ENCODE measurements at places on chromosomes 1 and 21. TPM values are rescaled to one million over a fixed set of nuclear protein-coding genes. Genes with fewer than 3 reads are reported as not detected.

Gene TXNIP
- 106 TPM for total RNA-seq

Gene CHI3L2
- total RNA-seq: 95.0 TPM

Gene ZNF683
- total RNA-seq: not detected

Gene GSTM1
- 33.5 TPM for total RNA-seq

Gene ANGPTL3
- not detected for total RNA-seq

Gene TMCC2
- 2.4 TPM for total RNA-seq

DNA sequence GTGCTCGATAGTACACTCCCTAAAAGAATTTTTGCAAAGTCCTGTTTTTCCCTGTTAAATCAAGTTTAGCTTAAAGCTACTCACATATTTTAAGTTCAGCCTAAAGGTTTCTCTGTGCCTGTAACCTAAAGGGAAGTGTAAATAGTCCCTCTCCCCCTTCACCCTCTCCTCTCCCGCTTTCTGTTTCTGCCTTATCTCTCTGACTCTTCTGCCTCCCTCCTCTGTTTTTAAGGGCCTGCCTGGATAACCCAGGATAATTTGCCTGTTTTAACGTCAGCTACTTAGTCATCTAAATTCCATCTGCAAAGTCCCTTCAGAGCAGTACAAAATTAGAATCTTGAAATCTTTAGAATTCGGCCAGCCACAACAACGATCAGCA lies 92.6 kb downstream of the NID1 start:
- DNase-seq: no peak

DNA sequence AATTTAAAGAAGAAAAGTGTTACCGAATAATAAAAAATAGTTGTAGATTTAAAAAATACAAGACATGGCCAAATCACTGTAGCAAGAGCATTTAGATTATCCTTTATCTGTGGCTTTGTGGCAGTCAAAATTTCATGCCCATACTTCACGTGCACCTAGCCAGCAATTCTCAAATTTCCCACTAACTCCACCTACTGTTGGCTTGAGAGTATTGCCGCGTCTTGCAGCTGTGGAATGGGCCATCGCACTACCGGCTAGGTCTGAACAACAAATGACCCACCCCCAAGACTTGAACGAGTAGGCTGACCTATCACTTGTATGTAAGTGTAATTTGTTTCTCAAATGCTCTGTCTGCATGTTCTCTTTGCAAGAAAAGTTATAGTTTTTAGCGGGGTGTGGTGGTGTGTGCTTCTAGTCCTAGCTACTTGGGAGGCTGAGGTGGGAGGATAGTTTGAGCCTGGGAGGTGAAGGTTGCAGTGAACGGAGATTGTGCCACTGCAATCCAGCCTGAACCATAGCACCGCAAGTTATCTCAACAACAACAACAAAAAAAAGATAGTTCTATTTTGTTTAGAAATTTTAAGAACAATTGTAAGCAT lies 4.1 kb downstream of the KRTAP13-4 start:
- no peak for DNase-seq

DNA sequence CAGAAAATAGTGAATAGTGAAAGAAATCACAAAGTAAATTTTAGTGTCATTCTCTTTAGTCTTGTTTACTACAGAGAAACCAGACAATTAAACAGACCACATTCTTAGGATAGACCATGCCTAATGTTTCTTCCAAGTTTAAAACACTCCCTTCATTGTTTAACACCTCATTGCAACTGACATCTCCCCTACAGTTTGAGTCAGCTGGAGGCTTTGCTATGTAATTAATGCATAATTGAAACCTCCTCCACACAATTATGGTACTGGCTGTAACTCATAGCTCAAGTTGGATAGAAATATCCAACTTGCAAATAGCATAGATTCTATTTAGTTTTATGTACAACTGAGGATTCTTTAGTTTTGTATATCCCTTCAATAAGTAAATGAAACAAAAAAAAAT lies 35.2 kb upstream of the B3GALT2 start:
- no peak for DNase-seq

GRCh38 chr1:231035799-231036198 lies 4.3 kb downstream of the FAM89A start:
- DNase-seq: no peak

DNA sequence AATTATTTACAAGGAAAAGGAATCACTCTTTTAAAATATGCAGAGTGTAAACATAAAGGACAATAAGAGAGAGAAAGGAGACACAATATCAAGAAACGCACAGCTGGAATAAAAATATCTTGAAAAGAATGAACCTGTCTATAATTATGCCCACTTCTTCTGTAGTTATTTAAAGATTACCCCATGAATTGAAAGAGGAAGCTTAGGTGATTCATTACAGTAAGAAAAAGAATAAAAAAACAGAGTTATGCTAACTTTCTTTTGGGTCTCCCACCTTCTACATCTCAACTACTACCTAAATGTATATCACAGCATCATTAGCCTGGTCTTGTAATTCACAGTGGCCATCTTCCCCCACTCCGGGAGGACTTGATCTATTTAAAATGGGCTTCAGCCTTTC lies 182.1 kb downstream of the MRPL39 start:
- no peak for DNase-seq

GRCh38 chr1:180975551-180975950 lies 47.1 kb downstream of the STX6 start:
- no peak for DNase-seq

DNA sequence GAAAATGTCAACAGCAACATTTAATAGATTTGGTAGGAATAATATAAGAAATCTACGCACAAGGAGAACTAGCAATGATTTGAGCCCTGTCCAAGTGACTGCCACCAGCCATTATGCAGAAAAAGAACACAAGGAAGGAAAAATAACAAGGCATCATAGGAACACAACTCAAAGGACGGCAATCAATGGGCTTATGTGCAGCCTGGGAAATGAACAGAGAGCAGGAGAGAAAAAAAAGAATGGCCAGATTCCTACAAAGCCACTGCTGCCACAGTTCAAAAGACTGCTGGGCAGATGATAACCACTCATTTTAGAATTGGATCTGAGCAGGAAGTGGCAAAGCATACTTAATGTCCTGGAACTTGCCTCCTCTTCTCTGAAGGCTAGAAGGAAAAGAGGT lies 274.3 kb upstream of the CAMK1G start:
- no peak for DNase-seq

DNA sequence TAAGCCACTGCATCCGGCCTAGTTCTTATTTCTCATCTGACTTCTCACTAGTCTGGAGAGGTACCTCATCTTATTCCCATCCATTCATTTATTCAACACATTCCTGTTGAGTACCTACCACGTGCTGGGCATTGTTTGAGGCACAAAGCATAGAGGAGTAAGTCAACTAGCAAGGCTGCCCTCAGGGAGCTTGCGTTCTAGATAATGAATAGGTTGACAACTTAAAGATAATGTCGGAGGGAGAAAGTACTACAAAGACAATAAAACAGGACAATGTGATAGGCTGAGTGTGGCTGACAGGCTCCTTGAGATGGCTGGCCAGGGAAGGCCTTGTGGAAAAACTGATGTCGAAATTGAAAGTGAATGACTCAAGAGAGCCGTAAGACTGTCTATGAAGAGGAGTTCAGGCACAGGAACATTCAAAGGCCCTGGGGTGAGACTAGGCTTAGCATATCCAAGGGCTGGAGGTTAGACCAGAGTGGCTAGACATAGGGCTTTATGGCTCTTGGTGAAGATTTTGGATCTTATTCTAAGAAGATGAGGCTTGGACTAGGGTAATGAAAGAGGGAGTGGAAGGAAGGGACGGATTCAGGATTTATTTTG lies 18.3 kb downstream of the SPATA21 start:
- no peak for DNase-seq

DNA sequence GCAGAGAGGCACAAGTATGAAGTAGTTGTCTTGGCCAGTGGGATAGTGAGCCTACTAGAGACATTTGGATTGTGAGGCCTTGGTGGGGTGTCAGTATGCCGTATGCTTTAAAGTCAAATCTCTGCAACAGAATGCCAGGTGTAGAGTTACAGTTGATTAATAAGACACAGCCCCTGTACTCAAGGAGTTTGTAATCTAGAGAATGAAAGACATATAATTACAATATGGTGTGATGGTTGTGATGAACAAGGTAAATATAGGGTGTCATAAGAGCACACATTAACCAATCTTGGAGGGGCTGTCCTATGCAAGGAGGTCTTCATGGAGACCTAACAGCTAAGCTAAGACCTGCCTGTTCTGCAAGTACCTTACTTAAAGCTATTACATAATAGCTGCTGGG lies 113.1 kb downstream of the ATF6 start:
- DNase-seq: no peak

All from GM12878 (cell line).